ENCODE measurements at places on chromosomes 12 and 14.

DNA sequence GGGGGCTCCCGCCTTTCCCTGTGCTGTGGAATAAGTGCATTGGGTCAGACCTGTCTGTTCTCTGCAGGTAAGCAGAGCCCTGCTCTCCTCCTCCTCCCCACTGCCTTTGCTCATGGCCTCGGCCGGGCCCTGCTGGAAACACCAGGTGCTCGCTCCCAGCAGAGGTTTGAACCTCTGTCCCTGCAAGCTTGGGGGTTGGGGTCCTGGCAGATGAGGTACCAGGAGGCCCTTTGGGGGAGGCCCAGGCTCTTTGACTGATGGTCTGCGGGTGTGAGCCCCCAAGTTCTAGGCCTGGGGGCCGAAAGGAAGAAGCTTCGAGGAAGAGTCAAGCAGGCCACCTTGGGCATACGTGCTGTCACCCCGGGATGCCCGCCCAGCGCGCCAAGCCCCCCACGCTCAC lies 22.1 kb upstream of the CEP170B start:
- DNase-seq, result no peak

DNA sequence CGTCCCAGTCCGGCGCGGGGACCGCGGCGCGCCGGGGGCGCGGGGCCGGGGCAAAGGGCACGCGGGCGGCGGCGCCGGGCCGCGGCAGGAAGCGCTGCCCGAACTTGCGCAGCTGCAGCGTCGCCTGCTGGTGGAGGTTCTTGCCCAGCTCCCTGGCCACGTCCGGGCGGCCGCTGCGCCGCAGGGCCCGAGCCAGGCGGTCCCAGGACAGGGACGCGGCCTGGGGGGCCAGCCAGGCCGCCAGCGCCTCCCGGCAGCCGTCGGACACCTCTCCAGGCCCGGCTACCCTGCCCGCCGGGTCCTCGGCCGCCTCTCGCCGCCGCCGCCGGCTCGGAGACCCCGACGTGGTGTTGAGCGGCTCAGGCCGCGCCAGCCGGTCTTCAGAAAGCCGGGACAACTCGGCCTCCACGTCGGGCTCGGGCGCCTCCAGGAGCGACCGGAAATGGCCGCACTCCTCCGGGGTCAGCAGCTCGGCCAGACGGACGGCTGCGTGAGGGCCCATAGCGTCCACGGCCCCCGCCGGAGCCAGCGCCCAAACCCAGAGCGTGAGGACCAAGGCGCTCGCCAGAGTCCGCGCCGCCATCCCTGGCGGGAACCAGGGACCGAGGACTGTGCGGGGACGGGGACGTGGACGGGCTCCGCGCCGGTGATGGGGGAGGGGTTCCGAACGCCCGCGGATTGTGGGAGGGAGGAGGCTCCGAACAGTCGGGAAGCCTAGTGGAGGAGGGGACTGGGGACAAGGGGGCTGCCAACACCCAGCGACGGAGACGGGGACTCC lies 34.0 kb downstream of the FIGNL2 start:
- DNase-seq, result no peak

DNA sequence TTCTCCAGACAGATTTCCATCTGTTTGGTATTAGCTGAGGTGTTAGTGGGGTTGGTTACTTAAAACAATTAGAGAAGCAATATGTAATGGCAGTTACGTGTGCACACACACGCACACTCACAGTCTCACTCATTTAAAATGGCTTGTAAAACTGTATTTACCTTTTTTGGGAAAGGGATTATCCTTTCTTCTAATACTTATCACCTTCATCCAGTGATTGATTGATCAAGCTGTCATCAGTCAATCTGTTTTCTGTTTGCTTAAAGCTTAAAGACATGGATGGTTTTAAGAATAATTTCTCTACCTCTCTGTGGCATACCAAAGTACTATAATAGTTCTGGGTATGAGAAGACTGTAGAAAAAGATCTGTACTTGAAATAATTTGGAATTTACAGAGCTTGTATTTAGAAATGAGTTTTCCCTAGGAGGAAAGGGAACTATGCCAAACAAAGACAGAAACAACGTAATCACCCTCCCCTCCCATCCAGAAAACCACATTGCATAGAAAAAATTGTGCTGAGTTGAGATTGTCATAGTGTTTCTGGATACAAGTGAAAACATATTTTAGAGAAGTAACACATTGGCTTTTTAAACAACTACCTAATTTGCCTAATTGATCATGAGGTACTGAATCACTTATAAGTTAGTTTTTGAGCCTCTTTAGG lies 455.8 kb downstream of the PCNX1 start:
- DNase-seq, result no peak

DNA sequence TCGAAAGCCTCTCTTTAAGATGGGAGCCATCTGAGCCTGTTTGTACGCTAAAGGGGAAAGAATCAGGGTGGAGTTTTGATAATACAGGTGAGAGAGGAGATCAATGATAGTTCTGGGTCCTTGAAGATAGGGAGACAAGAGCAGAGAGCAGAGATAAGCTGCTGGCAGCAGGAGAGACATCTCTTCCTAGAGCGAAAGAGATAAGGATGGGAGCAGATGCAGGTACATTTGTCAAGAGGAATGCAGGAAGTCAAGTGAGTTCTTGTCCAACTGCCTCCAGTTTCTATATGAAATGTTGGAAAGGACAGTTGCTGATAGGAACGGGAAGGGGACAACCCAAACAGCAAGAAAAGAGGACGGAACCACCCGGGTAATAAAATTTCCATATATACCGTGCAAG lies 24.7 kb upstream of the HIF1A start:
- DNase-seq, result no peak

DNA sequence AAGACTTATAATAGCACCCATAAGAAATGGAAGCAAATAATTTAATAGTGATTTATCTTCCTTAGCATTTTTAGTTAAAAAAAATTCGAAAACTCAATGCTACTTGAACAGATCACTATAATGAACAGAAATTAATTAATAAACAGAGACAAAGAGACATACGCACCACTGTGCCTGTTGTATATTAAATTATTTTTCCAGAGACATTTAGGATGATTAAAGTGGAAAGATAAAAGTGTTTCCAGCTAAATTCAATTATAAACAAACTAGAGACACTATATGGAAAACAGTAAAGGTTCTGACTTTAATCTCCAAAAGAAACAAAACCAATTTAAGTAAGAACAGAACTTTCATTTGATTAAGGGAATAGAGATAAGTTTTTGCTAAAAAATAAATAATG lies 3.4 kb downstream of the HIGD1C start:
- DNase-seq, result no peak

DNA sequence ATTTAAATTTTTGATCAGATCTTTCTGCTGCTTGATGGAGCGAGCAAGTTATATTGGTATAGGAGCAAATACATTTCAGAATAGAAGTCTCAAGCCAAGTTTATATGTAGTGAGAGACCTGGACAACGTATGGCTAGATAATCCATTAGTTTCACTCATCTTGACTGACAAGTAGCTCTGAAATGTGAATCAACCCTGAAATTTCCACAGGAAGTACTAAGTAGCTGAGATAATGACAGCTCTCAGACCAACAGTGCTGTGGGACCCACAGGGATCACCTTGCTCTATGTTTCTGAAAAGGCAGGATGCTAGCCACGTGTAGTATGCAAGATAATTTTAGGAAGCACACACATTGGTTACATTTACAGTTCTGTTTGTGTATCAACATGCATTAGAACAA lies 258.6 kb upstream of the FOXN3 start:
- DNase-seq, result no peak
